ENCODE measurements at places on chromosomes 2 and 18. TPM values are rescaled to one million over a fixed set of nuclear protein-coding genes. Genes with fewer than 3 reads are reported as not detected.

DNA sequence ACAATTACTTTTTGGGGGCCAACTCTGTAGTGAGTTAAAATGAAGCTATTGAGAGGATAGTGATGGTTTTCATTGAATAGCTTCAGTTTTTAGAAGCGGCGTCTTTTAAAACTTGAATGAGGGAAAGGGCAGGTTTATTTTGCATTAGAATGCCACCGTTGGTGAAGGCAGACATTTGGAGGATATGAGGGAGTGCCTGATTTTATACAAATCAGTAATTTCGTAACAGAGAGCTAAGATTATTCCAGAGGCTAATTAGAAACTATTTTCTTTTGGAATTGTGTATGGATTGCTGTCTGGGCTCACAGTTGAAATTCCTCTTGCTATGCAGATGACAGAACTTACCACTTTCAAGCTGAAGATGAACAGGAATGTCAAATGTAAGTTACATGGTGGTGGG is 67.6 kb downstream of the ITGB1BP1 start:
- no peaks in the 10 kb centered on the region for H3K36me3 ChIP-seq
- DNase-seq: no peak
- no peaks in the 10 kb centered on the region for H3K4me1 ChIP-seq
- no peaks in the 10 kb centered on the region for H3K27me3 ChIP-seq

Gene UGT1A6
- not detected for total RNA-seq

GRCh38 chr2:57877811-57878170 is 168.8 kb upstream of the VRK2 start:
- H3K4me1 ChIP-seq: no peaks in the 10 kb centered on the region
- H3K27ac ChIP-seq: no peak overlapping the region
- H3K27me3 ChIP-seq: no peaks in the 10 kb centered on the region
- no peak for DNase-seq
- no peaks in the 10 kb centered on the region for H3K36me3 ChIP-seq

DNA sequence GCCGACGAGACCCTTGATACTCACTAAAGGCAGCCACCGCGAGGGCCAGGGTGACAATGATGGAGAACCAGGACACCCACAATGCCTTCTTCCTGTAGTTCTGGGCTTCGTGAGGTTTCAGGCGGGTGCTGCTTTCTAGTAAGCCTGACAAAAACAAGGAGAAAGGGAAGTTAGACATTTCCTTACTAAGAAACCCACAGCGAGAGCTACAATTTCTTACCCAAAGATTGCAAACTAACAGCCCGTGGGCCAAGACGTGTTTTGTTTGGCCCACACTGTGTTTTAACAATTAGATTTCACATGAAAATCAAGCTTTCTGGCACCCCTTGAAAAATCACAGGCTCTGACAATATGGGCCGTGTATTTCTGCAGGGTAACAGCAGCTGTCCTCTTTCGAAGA is 5.6 kb downstream of the TMEM163 start:
- no peaks in the 10 kb centered on the region for H3K36me3 ChIP-seq
- H3K4me1 ChIP-seq: no peaks in the 10 kb centered on the region
- no peak overlapping the region for H3K27ac ChIP-seq
- no peaks in the 10 kb centered on the region for H3K27me3 ChIP-seq

- no peaks in the 10 kb centered on the region for H3K36me3 ChIP-seq
- H3K27ac ChIP-seq: no peak overlapping the region
- H3K27me3 ChIP-seq: no peaks in the 10 kb centered on the region
- H3K4me1 ChIP-seq: no peaks in the 10 kb centered on the region
Observed at GRCh38 chr2:53460347-53460746, 307.3 kb upstream of the CHAC2 start.

DNA sequence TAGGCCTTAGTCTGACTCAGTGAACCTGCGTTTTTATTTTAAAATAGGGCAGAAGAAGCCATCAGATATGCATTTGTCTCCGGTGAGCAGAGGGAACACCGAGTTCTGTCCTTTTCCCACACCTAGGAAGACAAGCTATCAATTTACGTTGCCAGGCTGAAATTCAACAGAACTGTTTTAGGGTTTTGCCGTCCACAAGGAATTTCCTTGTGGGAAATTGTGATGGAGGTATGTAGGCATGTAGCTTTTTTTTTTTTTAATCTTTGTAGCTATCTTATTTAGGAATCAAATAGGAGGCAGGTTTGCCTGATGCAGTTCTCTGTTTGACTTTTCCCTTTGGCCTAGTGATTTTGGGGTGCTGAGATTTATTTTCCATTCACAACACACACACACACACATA is 62.0 kb upstream of the ASAP2 start:
- no peak overlapping the region for H3K27ac ChIP-seq
- no peaks in the 10 kb centered on the region for H3K4me1 ChIP-seq
- H3K36me3 ChIP-seq: no peaks in the 10 kb centered on the region
- no peak for DNase-seq

Gene DNAJC5G
- total RNA-seq: not detected

GRCh38 chr2:160207804-160208654 is 8.0 kb upstream of the ITGB6 start:
- no peak for DNase-seq
- peak overlapping the region; percentile 61 for H3K27ac ChIP-seq
- no peaks in the 10 kb centered on the region for H3K27me3 ChIP-seq
- peaks cover 5% of the 10 kb centered on the region for H3K4me1 ChIP-seq

Gene IL1R1
- 34.6 TPM for total RNA-seq

DNA sequence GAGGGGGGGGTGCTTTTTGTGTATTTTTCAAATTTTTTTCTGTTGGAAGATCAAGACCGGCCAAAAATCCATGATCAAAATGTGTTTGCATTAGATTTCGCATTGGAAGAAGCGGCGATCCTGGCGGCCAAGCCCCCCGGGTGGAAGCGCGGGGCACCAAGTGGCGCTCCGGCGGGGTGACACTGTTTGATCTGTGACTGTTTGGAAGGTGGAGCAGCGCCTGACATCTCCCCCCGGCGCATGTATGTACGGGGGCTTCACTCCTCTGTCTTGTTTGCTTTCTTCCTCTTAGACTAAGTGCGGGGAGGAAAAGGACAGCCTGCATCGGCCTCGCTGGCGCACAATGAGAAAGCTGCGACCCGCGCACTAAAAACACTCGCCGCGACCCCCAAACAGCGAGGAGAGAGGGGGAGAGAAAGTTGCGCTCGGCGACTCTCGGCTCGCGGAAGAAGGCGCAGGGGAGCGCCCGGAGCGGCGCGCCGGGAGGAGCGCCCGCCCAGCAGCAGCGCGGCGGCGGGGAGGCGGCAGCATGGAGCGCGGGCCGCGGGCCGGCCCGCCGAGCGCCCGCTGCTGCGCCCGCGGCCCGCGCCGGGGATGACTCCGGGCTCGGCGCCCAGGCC is 515 bp downstream of the TSHZ1 start:
- peak; percentile 51 for DNase-seq
- H3K27me3 ChIP-seq: no peaks in the 10 kb centered on the region
- H3K36me3 ChIP-seq: no peaks in the 10 kb centered on the region
- peaks cover 22% of the 10 kb centered on the region for H3K4me1 ChIP-seq
- H3K4me3 ChIP-seq: peak overlapping the region; percentile 96

Gene GREB1
- total RNA-seq: 0.88 TPM

DNA sequence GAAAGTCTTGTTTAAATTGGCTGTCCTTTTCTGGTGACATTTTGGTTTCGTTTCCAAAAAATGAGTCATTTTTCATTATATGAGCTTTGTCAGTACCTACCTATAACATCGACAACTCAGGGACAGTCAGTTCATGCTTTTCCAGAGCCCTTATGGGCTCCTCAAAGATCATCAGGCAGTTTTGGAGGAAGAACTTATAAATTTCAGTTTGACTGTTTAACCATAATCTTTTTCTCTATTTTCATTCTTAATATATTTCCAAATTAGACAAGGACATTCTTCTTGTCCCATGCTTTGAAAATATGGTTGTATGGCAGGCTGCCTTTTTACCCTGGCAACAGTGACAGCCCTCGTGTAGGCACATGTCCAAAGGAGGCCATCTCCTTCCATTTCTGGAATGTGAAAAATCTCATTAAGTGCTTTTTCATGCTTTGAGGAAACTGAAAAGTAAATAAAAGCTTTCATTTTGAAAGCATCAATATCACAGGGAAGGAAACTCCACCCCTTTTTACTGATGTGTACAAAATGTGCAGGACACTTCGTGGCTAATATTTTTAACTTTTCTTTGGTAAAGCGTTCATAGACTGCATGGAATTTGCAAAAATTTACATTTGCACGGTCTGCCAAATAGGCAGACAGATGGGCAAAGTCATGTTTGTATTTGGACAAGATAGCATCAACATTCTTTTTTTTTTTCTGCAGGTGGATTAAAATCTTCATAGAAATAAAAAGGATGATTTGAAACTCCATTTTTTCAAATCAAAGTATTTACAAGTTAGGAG is 7.2 kb upstream of the PROC start:
- no peak overlapping the region for H3K4me3 ChIP-seq
- no peaks in the 10 kb centered on the region for H3K36me3 ChIP-seq
- H3K4me1 ChIP-seq: peaks cover 8% of the 10 kb centered on the region
- no peak for DNase-seq
- H3K27me3 ChIP-seq: no peaks in the 10 kb centered on the region
- H3K27ac ChIP-seq: peak overlapping the region; percentile 56

Gene SERPINB2
- total RNA-seq: not detected

Gene AOX1
- 7.9 TPM for total RNA-seq

DNA sequence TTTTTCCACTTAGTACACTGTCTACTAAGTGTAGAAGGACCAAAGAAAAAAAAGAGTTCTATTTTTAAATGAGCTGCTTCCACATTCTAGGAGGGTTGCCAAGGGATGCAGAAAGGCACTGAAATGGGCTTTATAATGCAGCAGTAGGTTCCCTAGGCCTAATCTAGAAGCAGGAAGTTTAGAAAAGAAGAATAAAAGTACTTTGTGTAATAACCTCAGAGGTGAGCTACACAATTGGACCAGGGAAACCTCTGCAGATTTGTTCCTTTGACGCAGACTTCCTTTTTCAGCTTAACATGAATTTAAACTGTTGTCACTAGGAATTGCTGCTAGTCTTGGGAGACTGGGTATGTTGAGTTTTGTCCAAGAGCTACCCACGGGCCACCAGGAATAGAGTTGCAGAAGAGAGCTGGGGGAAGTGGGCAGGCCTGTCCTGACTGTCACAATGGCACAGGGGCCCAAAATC is 34.6 kb upstream of the RAB1A start:
- no peak for DNase-seq
- H3K4me3 ChIP-seq: no peak overlapping the region

Gene LRATD1
- total RNA-seq: 31.4 TPM

DNA sequence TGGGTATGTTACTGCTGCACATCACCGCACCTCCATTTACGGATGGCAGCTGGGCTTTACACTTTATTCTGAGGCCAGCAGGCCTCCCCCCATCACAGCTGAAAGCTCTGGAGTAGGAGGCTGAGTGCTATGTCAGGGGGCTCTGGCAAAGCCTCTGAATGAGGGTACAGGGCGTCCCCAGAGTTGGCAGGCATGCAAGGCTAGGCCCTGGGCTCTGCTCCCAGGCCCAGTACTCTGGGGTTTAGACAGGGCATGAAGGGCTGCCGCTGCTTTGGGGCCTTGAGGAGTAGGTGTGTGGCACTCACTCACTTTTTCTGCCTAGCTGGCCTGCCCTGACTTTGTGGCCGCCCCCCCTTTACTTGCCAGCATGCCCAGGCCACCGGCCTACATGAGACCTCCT is 90.8 kb downstream of the WDSUB1 start:
- H3K36me3 ChIP-seq: peaks cover 64% of the 10 kb centered on the region
- H3K27ac ChIP-seq: no peak overlapping the region
- no peak overlapping the region for H3K4me3 ChIP-seq
- no peaks in the 10 kb centered on the region for H3K4me1 ChIP-seq

- H3K36me3 ChIP-seq: no peaks in the 10 kb centered on the region
- H3K27me3 ChIP-seq: no peaks in the 10 kb centered on the region
- no peak for DNase-seq
- peak overlapping the region; percentile 78 for H3K4me3 ChIP-seq
- no peak overlapping the region for H3K27ac ChIP-seq
Observed at GRCh38 chr2:170973225-170973491, 44.1 kb downstream of the GORASP2 start.

Gene SH3BP4
- 32.8 TPM for total RNA-seq

Gene RPRM
- 0.54 TPM for total RNA-seq

DNA sequence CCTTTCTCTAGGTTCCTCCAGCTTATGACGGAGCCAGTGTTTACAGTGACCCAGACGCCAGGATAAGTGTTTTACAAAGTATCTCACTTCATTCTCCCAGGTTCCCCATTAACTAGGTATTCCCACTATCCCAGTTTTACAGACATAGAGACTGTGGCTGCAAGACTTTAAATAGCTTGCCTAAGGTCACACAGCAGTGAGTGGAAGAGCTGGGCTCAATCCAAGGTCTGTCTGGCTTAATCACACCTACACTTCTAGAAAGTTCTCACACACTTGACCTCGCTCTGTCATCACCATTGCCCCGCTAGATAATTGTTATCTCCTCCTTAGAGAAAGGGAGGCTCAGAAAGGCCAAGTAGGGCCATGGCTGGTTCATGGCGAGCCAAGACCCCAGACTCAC is 110.2 kb downstream of the ANTXR1 start:
- no peaks in the 10 kb centered on the region for H3K4me1 ChIP-seq
- no peak overlapping the region for H3K4me3 ChIP-seq
- no peaks in the 10 kb centered on the region for H3K27me3 ChIP-seq
- H3K36me3 ChIP-seq: no peaks in the 10 kb centered on the region

DNA sequence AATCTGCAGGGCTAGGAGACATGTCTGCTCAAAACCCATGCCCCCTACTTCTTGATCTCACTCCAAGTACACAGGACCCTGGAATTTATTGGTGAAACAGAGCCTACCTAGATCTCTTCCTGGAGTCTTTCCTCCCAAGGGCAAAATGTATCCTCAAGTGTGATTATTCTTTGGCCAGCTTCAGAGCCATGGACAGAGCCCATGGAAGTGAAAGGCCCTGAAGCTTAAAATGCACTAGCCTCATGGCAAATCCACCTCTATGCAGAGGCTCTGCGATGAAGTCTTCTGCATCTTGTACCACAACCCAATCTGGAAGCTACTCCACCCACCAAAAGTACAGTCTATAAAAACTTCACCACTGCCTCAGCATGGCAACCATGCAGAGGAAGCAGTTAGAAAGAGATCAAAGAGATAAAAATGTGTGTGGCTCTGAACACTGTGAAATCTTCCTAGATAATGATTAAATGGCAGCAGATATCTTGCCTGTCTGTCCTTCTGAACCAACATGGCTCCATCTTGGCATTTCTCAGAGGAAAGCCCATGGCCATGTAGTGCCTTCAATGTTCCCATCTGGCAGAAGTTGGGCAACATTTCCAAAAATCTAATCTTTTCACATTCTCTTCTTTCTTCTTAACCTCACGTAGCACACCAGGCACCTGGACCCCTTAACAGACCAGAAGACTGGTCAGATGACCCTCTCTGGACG is 142.9 kb upstream of the KLF7 start:
- DNase-seq: no peak
- no peaks in the 10 kb centered on the region for H3K36me3 ChIP-seq
- no peaks in the 10 kb centered on the region for H3K27me3 ChIP-seq
- no peak overlapping the region for H3K27ac ChIP-seq
- H3K4me3 ChIP-seq: no peak overlapping the region

DNA sequence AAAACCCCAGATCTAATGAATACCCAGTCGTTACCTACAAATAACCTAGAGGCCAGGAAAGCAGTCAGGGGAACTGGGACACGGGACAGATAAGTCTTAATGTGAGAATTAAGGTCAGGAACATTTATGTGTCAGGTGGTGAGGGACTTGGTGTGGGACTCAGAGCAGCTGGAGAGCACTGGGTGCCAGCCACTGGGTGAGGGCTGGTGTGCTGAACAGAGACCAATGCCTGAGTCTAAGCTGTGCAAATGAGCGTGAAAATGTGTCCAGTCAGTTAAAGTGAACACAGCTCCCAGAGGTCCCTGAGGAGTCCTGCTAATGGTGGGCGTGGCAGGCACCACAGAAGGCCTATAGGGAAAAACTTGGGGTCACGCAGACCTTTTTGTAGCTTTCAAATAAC is 225.9 kb downstream of the C1D start:
- no peak overlapping the region for H3K4me3 ChIP-seq
- no peak overlapping the region for H3K27ac ChIP-seq
- H3K27me3 ChIP-seq: no peaks in the 10 kb centered on the region
- no peak for DNase-seq
- no peaks in the 10 kb centered on the region for H3K4me1 ChIP-seq
- H3K36me3 ChIP-seq: no peaks in the 10 kb centered on the region

Gene FOXD4L1
- total RNA-seq: not detected

Gene ERFE
- not detected for total RNA-seq

Gene MRO
- 17.5 TPM for total RNA-seq
